CD4-positive, alpha-beta memory T cell (primary cell): ENCODE measurements at places on chromosomes 5 and 9. TPM values are rescaled to one million over a fixed set of nuclear protein-coding genes. Genes with fewer than 3 reads are reported as not detected.
A peak's percentile ranks its signal among the peaks of the same experiment; 100 is the strongest.

DNA sequence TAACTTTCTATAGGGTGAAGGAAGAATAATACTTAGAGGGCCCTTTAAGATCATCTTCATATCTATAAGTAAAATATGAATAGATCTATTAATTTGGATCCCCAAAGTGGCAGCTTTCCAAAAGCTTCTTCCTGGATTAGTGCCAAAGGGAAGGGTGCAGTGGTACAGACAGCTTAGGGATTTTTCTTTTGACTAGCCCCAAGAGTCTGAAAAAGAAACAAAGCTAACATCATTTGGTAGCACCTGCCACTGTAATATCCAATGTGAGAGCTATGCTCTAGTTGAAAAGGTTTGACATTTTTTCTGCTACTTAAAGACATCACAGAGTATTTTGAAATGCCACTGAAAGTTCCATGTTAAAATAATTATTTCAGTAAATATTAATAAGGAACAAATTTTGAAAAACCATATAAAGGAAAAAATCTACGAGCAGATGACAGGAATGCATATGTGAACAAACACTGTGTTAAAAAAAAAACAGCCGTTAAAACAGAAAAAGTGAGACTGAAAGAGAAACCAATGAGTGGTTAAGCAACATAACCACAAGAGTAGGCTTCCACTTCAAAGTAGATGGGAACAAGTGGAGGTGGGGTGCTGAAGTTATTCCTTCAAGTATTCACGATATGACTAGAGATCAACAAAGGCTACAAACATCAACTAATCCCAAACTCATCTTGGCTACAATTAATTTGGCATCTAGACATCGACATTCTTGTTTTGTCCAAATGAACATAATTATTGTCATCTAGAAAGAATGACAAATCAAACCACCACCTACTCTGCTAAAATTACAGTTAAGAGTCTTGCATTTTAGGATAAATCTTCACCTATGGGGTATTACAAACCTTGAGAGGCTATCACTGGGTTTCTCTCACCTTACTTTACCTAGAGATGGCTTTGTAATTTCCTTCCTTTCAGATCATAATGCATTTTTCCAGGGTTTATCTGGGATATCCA is 137.5 kb downstream of the CPLANE1 start:
- DNase-seq = peak; percentile 47

SLC36A1 gene
- 7.8 TPM for total RNA-seq

- DNase-seq = no peak
Measured at GRCh38 chr9:227860-228259, 13.2 kb downstream of the DOCK8 start.

- DNase-seq = no peak
Measured at GRCh38 chr5:96015709-96016108, 54.1 kb upstream of the ELL2 start.

GRCh38 chr9:121450241-121450640 is 49.4 kb downstream of the GGTA1 start:
- DNase-seq = no peak

SAXO1 gene
- 1.0 TPM for total RNA-seq

GRCh38 chr9:93431539-93432105 is 19.9 kb upstream of the FAM120A start:
- DNase-seq = no peak

DNA sequence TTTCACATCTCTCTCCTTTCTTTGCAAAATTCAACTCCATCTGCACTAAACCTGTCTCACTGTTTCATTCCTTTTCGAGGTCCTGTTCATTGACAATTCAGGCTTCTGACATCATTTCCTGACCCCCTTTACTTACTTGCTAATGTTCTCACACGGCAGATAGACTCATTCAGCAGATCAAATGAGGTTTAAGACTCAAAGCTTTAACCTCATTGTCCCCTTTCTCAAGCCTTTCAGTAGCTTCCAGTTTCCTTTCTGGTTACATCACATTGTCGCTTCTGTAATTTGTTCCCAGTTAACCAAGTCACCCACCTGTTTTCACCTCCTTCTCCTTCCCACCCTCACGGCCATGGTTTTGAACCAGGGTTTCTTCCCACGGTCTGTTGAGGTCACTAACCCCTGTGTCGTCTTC is 143.4 kb upstream of the OTULINL start:
- DNase-seq = no peak
